ENCODE measurements at places on chromosomes 5 and 9. TPM values are rescaled to one million over a fixed set of nuclear protein-coding genes. Genes with fewer than 3 reads are reported as not detected.

TYRP1 gene
- total RNA-seq, result 0.46 TPM

SPATA9 gene
- 0.46 TPM for total RNA-seq

ENHO gene
- not detected for total RNA-seq

TSLP gene
- total RNA-seq, result 0.42 TPM

INIP gene
- total RNA-seq, result 19.3 TPM

IL9 gene
- total RNA-seq, result not detected

CCDC152 gene
- total RNA-seq, result 0.30 TPM

SPTAN1 gene
- 280 TPM for total RNA-seq

SAXO1 gene
- not detected for total RNA-seq

SIT1 gene
- total RNA-seq, result not detected

ADAMTS2 gene
- 113 TPM for total RNA-seq

RAB3C gene
- not detected for total RNA-seq

VCAN gene
- 2,662 TPM for total RNA-seq

CD274 gene
- 22.5 TPM for total RNA-seq

PRR7 gene
- 6.2 TPM for total RNA-seq

TAF11L10 gene
- not detected for total RNA-seq

QRFP gene
- not detected for total RNA-seq

ENTPD2 gene
- not detected for total RNA-seq

NR4A3 gene
- 0.30 TPM for total RNA-seq

TSSK1B gene
- 0.30 TPM for total RNA-seq

ROR2 gene
- total RNA-seq, result 20.5 TPM

PCDHGB7 gene
- 8.3 TPM for total RNA-seq

MINAR2 gene
- total RNA-seq, result not detected

KCNT1 gene
- total RNA-seq, result not detected

MOB3B gene
- 0.30 TPM for total RNA-seq

CARTPT gene
- total RNA-seq, result not detected

EIF4E1B gene
- total RNA-seq, result not detected

GZMA gene
- total RNA-seq, result not detected

TICAM2 gene
- total RNA-seq, result 5.0 TPM

ADGRD2 gene
- total RNA-seq, result not detected
